ENCODE measurements at places on chromosomes 13 and 19.
A peak's percentile ranks its signal among the peaks of the same experiment; 100 is the strongest.

GRCh38 chr13:48112896-48113755 lies 18.2 kb upstream of the MED4 start:
- peak; percentile 28 for ATAC-seq

DNA sequence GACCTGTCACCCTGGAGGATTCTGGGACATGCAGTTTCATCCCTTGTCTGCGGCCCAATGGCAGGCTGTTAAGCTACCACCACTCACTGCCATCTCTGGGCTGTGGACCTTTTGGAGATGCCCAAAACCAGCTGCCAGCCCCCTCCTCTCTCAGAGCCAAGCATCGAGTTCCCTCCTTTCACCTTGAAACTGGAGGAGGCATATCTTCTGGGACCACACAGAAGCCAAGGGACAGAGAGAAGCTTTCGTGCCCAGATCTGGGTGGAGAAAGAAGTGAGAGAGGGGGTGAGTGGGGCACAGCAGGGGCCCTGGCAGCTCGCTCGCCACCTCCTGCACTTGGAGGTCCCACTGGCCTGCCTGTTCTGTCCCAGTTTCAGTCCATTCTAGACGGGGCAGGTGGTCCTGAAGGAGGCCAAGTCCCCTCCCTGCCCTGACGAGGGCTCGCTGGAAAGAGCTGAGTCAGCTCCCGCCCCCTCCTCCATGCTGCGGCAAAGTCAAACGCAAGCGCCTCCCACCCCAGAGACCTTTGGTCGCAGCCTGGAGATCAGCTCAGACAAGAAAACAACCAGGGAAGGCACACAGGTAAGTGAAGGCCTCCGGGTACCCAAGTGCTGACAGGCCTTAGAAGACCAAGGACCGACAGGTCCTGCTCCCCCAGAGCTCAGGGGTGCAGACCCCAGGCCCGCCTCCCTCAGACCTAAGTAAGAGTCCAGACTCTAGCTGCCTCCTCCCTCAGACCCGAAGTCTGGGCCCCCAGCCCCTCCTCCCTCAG lies 3.8 kb downstream of the BCAT2 start:
- ATAC-seq, result peak; percentile 49

GRCh38 chr13:79393564-79394249 lies 12.3 kb downstream of the RBM26 start:
- ATAC-seq, result peak; percentile 61

GRCh38 chr19:13008926-13009787 lies 13.9 kb downstream of the NFIX start:
- no peak for ATAC-seq

- ATAC-seq, result peak; percentile 38
These were observed 16.8 kb downstream of the POLR1D start for GRCh38 chr13:27638521-27638920.

DNA sequence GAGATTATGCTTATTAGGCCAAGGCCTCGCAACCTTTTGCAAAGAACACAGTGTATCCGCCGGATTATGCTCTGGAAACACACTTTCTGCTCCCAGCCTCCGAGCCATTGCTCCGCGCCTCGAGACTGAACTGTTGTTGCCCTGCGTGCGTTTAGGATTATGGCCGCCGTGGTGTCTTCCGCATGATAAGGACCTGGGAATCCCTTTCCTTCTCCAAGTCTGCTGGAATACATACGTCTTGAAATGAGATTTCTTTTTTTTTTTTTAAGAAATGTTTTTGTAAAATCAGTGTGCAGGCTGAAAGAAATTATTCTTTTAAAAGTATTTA lies 89.8 kb upstream of the SOX1 start:
- no peak for ATAC-seq

- peak; percentile 6 for ATAC-seq
These were observed 90.7 kb downstream of the RGCC start for GRCh38 chr13:41548031-41548430.

- ATAC-seq, result no peak
These were observed 25.4 kb downstream of the VWA8 start for GRCh38 chr13:41935501-41935900.

All from esophagus mucosa (tissue), 1 donor.